ENCODE measurements at places on chromosomes 11 and 22.

DNA sequence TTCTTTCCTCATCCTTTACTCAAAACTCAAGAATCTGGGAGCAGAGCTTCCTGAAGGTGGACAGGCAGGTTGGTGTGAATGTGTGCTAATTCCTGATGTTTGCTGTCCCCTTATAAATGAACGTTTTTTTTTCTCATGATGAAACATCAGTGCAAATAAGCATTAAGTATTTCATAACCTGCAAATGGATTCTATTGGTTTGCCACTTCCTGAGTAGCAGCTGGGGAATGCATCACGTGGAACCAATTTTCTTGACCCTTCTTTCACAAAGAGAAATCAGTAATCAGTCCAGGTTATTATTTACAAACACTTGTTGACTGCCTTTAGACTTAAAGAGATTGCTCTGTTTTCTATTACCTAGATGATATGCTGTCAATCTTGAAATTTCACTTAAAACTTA lies 40.1 kb upstream of the SCN3B start:
- DNase-seq: no peak

GRCh38 chr11:60699284-60699691 lies at the start of gene MS4A8:
Gene MS4A8 (plus strand): TSS chr11:60699612. CDS start chr11:60700861, 1,249 bp downstream.
- peak; percentile 91 for DNase-seq

- DNase-seq: no peak
Measured at GRCh38 chr11:47267876-47268275, 2.1 kb upstream of the MADD start.

DNA sequence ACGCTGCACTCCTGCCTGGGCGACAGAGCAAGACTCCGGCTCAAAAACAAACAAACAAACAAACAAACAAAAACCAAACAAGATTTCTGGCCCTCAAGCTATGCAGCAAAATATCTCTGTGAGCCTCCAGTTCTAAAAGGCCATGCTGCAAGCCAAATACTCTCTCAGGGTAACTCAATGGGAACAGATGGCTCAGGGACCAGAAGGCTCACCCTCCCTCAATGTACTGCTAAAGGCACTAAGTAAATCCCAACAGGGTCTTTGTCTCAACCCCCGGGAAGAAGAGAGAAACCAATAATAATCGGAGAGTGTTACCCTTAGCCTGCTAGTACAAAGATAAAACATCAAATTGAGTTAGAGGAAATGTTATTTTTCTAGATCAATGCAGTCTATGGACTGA lies 119.7 kb upstream of the ZC3H12C start:
- no peak for DNase-seq

- peak; percentile 3 for DNase-seq
Measured at GRCh38 chr11:131511794-131512193, 141.4 kb downstream of the NTM start.

GRCh38 chr11:62013537-62014476 lies 46.4 kb upstream of the FTH1 start:
- DNase-seq: no peak

DNA sequence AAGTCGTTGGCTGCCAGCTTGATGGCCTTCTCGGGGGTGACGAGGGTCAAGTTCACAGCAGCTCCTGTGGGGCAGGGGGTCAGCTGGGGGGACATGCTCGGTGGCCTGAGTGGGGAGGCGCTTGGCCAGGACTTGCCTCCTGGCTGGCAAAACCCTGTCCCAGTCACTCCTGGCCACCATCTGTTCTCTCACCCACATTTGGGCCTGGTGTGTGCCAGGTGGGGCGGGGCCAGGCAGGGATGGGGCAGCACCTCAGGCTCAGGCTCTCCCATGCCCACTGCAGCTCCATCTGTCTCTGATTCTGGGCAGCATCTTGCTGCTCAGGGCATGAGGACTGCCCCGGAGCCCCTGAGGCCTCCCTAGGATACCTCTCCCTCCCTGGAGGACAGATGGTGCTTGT lies 3.7 kb upstream of the CEND1 start:
- no peak for DNase-seq

DNA sequence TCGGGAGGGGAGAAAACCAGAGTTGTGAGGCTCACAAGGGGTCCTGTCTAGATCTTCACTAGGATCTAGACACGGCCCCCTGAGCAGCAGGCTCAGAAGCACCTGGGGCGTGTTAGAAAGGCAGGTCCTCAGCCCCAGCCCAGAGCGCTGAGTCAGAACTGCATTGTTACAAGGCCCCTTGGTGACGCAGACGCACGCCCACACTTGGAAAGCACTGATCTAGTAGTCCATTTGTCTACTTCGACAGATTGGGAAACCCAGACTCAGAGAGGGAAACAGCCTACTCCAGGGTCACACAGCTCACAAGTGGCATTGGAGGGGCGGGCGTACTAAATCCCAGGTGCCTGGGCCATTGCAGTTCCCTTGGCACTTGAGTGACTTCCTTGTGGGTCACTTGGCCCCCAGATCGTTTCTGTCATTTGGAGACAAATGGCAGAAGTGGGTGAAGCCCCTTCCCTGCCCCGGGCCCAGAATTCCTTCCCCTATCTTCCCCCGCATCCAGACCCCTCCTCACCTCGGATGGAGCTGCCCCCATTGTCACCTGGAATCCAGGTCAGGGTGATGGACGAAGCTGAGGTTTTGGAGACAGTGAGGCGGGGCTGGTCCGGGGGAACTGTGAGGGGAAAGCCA lies 110.8 kb downstream of the CEP164 start:
- DNase-seq: no peak

- DNase-seq: no peak
Measured at GRCh38 chr11:106854429-106854828, 163.8 kb downstream of the GUCY1A2 start.

- DNase-seq: no peak
Measured at GRCh38 chr11:10892250-10892649, 34.4 kb upstream of the ZBED5 start.

- no peak for DNase-seq
Measured at GRCh38 chr22:44423556-44424358, 74.3 kb downstream of the RTL6 start.

DNA sequence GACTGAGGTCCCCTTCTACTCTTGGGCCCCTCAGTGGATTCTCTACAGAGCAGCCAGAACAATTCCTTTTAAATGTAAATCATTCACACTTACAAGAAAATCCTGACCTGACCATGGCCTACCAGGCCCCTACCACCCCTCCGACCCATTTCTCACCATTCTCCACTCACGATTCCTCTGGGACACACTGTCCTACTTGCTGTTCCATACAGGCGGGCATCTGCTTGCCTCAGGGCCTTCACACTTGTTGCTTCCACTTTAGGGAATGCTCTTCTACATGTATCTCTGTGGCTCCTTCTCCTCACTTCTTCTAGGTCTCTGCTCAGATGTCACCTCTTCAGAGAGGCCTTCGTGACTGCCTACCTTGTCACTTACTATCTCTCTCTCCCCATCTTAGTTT lies 3.4 kb downstream of the USH1C start:
- DNase-seq: no peak

DNA sequence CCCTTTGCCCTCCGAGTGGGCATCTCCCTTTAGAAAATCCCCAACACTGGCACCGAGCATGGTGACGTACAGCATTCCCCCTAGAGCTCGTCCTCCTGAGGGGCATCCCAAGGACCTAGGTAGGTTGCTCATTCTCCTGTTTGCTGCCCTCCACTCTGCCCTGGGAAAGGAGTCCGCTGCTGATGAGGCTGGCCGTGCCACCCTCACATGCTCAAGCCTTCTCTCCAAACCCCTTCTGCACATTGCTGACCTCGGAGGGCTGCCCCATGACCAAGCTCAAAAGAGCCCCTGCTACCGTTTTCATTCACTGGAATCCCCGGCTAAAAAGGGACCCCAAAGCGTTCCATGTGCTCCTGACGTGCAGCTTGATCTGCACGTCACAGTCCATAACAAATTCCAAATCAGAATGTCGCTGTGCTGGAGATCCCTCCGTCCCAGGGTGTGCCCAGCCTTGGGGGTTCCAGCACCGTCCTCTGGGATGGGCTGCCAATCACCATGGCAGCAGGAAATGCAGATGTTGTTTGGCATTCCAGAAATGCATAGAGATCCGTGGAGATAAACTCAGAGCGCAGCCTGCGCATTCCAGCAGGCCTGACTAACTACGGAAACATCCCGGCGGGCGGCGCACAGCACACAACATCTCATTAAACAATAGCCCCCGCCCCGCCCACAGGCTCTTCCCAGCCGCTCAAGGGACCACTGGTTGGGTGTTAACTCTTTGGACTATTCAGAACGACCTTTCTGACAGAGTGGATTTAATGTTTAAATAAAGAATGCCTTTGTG lies 26.3 kb upstream of the GNB1L start:
- DNase-seq: no peak

DNA sequence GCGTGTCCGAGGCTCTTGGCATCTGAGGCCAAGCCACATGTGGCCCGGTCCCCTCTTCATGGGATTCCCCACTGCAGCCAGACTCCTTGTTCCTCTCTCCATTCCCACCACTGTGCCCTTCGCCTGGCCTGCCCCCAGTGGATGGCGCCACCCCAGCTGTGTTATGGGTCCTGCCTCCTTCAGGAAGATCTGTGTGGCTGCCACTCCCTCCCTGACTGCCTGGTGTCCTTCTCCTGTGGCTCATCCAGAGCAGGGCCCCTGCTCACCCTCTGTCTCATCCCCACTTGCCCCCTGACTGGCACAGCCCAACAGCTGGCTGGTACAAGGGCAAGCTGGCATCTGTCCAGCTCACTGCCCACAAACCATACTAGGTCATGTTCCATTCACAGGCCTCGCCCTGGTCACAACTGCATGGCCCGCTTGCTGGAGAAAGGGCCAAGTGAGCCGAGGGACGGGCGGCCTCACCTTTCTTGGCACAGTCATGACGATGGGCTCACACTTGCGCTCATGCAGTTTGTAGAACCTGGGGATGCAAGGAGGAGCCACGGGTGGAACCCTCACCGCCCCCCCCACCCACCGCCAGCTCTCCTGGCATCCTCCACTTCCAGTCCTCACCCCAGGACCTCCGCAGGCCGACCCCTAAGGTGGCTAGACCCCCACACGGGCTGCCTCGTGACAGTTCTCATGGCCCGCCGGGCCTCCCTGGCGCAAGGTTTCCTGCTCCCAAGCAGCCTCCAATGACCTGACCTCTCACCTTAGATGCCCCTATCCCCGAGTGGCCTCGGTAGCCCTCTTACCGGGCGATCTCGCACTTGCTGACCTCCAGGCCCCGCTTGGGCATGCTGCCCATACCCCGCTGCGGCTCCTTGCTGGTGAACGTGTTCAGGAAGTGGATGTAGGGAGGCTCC lies 2.1 kb upstream of the PTPRCAP start:
- no peak for DNase-seq

DNA sequence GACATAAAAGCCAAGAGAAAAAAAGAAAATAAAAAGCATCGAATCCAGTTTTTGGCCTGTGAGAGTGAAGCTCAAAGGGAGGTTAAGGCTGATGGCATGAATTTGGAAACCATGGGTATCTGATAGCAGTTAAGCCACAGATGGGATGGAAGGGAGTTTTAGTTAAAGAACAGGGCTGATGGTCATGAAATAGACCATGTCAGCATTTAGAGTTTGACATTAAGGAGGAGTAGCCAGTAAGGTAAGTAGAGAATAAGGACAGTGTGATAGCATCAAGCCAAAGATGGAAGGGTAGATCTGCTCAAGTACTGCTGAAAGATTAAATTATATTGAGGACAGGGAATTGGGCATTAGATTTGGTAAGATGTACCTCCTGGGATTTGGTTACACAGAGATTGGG lies 826.5 kb downstream of the NTM start:
- DNase-seq: no peak

- no peak for DNase-seq
Measured at GRCh38 chr11:100741866-100742625, 55.0 kb downstream of the ARHGAP42 start.

GRCh38 chr11:73962101-73962705 lies 11.4 kb downstream of the DNAJB13 start:
- no peak for DNase-seq

GRCh38 chr22:35777335-35777975 lies 59.8 kb downstream of the APOL5 start:
- DNase-seq: no peak

- no peak for DNase-seq
Measured at GRCh38 chr11:36711104-36711825, 113.2 kb upstream of the RAG2 start.

DNA sequence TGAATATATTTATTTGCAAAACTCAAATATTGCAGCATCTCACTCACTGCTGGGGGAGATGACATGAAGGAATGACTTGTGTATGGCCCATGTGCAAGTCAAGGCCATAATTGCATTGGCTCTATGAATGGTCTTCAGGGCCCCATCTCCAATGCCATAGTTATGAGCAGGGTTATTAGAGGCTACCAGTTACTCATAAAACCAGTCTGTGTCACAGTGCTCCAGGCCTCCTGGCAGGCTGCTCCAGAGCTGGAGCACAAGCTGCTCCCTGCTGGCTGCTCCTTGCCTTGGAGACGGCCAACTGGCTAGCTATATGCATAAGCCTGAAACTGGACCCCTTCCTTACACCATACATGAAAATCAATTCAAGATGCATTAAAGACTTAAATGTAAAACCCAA lies 145.7 kb downstream of the TRPC6 start:
- DNase-seq: no peak

DNA sequence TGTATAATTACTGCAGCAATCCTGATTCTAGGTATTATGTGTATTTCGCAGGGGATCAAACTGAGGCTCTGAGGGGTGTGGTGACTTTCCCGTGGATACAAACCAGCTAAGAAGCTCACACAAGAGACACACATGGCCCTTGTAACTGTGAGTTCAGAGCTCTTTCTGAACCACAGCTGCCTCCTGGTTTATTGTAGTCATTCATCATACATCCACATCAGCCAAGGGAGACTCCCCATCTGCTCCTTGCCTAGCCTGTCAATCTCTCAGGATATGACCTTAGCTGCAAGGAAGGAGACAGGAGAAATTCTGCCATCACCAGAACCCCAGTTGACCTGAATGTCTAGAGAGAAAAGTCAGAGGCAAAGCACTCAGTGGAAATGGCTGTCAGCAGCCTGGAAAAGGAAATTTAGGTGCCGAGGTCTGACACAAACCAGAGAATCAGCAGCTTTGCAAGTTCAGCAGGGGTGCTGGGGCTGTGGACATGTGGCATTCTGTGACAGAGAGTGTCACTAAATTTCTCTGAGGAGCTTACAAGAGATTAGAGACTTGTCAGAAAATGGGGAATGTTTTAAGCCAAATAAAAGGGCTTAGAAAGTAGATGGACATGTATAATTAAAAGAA lies 209.5 kb downstream of the AASDHPPT start:
- DNase-seq: no peak

- DNase-seq: no peak
Measured at GRCh38 chr11:92140021-92140420, 84.6 kb upstream of the FAT3 start.

GRCh38 chr11:1983601-1983961 lies 14.1 kb downstream of the H19 start:
- no peak for DNase-seq

DNA sequence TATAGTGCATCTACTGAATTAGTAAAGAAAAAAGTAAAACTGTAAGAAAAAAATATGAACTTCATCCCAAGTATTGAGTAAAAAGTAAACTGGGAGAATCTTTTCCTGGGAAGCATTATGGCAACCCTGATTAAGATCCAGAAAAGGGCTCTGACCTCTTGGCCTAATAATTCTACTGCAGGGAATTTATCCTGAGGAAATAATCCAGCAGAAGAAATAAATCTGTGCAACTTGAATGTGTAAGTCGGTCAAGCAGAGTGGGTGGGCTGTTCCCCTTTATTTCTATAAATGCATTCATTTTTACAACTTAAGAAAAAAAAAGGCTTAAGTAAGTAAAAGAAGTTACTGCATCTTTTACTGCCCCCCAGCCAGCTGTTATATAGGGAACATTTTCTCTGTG lies 111.2 kb upstream of the PARVA start:
- no peak for DNase-seq

- no peak for DNase-seq
Measured at GRCh38 chr11:85759915-85760314, 51.0 kb downstream of the SYTL2 start.

GRCh38 chr22:24418786-24419474 lies 8.5 kb upstream of the ADORA2A start:
- DNase-seq: no peak

Data from NCI-H774 (cell line).